ENCODE measurements at places on chromosomes 13 and 19.
A peak's percentile ranks its signal among the peaks of the same experiment; 100 is the strongest.

- no peak for DNase-seq
Measured at GRCh38 chr13:23509781-23510543, 60.2 kb upstream of the TNFRSF19 start.

DNA sequence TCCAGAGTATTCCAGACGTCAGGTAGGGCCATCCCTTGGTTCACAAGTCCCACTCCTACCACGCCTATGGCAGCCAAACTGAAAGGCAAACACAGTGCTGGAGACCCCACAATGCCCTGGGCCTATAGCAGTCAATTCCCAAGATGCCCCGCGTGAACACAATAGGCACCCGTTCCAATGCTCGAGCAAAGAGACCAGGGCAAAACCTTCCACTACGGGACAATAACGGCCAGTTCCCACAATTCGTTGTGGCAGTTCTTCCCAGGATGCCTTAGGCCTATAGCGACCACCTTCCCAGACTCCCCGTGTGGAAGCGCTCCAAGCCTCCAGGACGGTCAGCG is 538 bp downstream of the ZNF428 start:
- peak; percentile 44 for DNase-seq

- peak; percentile 14 for DNase-seq
Measured at GRCh38 chr13:84917252-84917878, 881.9 kb downstream of the SLITRK6 start.

GRCh38 chr19:51959791-51960190 is 26.8 kb downstream of the ZNF350 start:
- no peak for DNase-seq

GRCh38 chr19:5624741-5625278 is 1.9 kb downstream of the SAFB start:
- no peak for DNase-seq

DNA sequence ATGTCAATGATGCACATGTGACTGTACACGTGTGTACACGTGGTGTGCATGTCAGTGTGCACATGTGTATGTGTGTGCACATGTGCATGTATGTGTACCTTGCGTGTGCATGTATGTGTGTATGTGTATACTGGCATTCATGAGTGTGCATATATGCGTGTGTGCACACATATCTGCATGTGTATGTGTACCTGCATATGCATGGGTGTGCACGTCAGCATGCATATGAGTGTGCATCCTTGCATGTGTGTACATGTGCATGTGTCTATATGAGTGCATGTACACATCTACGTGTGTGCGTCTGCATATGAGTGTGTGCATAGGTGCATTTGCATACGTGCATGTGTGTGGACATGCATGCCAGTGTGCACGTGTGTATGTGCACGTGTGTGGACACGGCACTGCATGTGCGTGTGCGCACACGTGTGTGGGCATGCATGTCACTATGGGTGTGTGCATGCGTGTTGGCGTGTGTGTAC is 48.5 kb downstream of the GADD45B start:
- no peak for DNase-seq

DNA sequence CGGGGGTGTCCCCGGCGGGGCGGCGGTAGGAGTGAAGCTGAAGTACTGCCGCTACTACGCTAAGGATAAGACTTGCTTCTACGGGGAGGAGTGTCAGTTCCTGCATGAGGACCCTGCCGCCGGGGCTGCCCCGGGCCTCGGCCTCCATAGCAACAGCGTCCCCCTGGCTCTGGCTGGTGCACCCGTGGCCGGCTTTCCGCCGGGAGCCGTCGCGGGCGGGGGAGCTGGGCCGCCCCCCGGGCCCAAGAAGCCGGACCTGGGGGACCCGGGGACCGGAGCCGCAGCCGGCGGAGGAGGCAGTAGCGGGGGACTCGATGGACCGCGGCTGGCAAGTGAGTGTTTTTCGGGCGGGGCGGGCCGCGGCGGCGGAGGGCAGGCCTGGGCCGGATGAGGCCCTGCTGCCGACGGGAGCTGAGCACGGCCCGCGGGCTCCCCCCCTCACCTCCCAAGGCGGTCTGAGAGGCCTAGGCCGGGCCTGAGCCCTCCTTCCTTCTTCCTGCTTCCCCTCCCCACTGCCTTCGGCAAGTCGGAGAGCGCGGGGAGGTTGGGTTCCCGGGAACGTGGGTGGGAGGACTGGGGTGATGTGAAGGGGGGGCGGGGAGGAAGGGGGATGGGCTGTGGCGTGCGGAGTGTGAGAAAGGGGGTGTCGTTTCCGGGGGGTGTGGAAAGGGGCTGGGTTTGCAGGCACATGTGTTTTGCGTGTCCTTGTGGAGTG is 568 bp downstream of the PAN3 start:
- peak; percentile 83 for DNase-seq

DNA sequence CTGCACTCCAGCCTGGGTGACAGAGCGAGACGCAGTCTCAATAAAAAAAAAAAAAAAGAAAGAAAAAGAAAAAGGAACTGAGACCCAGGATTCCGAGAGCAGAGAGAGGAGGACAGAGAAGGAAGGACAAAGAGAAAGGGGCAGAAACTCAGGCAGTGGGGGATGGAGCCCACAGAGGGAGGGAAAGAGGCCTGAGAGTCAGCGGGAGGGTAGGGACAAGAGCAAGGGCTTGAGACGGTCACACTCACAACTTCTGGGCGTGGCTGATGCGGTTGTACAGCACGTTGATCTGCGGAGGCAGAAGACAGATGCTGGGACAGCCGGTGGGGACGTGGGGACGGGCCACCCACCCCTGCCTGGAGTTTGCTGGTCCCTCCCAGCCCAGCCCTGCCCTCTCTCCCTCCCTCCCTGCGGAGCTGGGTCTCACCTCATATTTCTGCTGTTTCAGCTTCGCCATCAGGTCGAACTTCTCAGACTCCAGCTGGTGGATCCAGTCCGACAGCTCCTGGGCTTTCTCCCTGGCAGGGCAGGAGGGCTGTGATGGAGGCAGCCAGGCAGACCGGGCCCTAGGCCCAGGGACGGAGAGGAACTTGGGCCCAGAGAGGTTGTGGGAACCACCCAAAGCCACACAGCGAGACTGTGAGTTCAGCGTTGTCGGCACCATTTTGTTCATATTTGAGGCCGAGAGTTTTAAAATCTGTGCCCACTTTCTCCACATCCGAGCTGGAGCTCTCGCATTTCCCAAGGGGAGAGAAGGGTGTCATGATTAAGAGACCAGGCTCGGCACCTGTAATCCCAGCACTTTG is 15.2 kb downstream of the TNNT1 start:
- no peak for DNase-seq

DNA sequence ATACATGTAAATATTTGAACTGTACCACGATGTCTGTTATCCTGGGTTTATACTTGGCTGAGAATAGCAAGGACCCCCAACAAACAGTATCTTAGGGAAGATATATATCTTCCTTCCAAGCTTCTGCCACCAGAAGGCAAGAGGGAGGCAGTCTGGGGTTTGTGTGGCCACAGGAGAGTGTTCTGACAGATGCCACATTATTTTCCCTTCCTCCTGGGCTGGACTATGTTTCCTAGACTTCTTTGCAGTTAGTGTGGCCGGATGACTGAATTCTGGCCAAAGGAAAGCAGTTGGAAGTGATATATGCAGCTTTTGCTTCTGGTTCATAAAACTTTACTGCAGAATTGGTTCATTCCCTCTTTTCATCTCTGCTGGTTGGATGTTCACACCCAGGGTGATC is 39.9 kb upstream of the TMTC4 start:
- DNase-seq = no peak

GRCh38 chr13:34335014-34336007 is 517.4 kb downstream of the RFC3 start:
- no peak for DNase-seq

- no peak for DNase-seq
Measured at GRCh38 chr13:92510416-92510815, 716.2 kb upstream of the GPC6 start.

DNA sequence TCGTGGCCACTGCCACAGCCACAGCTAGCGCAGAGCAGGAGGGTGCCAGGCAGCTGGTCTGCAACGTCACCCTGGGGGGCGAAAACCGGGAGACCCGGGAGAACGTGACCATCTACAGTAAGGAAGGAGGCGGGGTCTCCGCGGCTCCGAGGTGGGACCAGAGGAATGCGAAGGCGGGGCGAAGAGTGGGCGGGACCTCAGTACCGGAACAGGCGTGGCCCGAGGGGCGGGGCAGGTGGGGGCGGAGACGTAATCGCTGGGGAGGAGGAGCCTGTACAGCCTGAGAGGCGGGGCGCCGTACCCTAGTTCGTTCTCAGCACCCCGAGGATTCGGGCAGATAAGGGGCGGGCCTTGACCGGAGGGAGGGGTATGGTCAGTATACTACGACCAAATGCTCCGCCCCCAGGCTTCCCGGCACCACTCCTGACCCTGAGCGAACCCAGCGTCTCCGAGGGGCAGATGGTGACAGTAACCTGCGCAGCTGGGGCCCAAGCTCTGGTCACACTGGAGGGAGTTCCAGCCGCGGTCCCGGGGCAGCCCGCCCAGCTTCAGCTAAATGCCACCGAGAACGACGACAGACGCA is 2.5 kb downstream of the ICAM5 start:
- peak; percentile 47 for DNase-seq

DNA sequence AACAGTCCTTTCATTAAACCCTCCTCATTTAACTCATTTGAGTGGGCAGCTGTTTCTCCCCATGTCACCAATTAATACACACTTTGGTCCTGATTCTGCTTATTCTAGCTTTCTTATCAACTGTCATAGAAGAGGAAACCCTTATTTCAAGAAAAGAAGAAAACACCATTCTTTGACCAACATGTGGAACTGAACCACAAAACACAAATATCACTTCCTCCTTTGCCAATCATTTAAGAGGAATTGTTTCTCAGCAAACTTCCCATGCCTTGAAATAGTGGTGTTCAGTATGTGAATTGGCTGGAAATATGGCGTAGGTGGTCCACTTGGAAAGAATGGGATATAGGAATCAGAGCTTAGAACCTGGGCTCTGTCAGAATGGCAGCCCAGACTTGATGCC is 20.4 kb downstream of the MBD3L2B start:
- no peak for DNase-seq

DNA sequence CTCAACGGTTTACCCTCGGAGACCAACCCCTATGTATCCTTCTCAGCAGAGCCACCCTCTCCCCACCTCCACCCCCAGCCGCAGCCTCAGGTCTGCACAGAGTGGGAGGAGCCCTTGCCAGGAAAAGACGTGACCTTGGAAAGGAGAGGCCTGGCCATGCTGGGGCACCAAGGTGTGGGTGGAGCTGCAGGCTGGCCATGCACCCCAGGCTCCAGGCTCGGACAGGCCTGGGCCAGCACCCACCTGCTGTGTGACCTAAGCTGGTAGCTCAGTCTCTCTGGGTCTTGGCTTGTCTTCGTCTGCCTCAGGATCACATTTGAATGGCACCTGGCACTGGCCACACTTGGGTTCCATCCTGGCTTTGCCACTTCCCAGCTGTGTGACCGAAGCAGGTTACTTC is 29.5 kb downstream of the CCDC8 start:
- DNase-seq = no peak

GRCh38 chr13:98452851-98453843 is 123.8 kb downstream of the STK24 start:
- DNase-seq = no peak

DNA sequence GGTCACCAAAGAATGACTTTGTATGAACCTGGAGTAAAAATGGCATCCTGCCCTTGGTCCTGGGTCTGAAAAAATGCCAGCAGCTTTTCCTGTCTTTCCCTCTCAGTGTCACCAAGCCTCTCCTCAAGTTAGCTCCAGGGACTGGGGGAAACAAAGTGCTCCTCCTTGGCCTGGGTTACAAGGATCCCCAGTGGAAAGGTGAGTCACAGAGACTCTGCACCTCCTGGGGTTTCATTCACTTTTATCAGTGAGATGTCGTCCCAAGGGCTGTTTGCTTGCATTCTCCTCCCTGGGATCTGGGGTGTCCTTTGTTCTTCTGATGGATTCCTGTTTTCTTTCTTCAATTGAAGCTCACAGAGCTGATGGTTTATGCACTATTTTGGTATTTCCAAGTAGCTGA is 93.2 kb upstream of the CSNK1A1L start:
- no peak for DNase-seq

DNA sequence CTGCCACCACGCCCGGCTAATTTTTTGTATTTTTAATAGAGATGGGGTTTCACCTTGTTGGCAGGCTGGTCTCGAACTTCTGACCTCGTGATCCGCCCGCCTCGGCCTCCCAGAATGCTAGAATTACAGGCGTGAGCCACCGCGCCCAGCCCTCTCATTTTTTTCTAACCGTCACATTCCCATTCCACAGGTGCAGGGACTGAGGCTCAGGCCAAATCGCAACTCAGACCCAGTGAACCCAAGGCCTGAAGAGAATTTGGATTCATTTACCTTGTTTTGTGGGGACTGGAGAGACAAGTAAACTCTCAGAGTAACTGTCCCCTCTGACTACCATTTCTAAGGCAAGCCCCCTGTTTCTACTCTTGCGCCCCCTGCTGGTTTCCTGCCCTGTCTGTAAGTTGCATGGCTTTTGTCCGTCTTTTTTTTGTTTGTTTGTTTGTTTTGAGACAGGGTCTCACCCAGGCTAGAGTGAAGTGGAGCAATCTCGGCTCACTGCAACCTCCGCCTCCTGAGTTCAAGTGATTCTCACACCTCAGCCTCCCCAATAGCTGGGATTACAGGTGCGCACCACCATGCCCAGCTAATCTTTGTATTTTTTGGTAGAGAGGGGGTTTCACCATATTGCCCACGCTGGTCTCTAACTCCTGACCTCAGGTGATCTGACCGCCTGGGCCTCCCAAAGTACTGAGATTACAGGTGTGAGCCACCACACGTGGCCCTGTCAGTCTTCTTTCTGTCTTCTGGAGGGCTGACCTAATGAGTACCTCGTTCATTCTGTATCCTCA is 2.3 kb upstream of the STRN4 start:
- peak; percentile 43 for DNase-seq

GRCh38 chr19:44696939-44697669 is 1.8 kb upstream of the CEACAM16 start:
- DNase-seq = no peak

GRCh38 chr19:13633109-13633508 is 126.8 kb upstream of the CACNA1A start:
- peak; percentile 78 for DNase-seq

DNA sequence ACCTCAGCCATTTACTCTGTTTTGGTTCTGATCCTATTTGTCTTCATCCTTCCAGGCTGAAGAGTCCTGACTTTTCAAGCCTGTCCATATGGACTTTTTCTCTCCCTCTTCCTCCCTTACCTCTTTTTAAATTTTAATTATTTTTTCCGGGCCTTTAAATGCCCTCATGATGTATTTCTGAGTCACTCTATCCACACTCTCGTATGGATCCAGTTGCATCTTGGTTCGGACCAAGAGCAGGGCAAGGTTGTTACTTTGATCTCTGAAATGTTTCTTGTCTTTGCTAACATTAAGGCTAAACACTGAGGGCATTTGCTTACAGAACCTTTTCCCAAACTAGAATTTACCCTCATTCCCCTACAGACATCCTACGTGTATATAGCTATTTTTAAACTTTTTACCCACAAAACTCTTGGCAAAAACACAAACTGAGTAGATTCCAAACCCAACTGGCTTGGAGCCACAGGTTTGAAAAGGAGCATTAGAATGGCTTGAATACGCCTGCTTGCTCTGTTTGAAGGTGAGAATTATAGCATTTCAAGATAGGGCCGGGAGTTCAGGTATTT is 47.4 kb upstream of the SERPINE3 start:
- DNase-seq = no peak

- no peak for DNase-seq
Measured at GRCh38 chr13:63198071-63198470, 1782.4 kb upstream of the PCDH20 start.

GRCh38 chr13:113146750-113147149 is 11.7 kb upstream of the PROZ start:
- DNase-seq = no peak

- peak; percentile 72 for DNase-seq
Measured at GRCh38 chr13:113044391-113045114, 61.0 kb upstream of the F7 start.

GRCh38 chr19:49896863-49897621 is at the start of gene IL4I1:
TSS of gene IL4I1 (minus strand) at chr19:49896887. CDS start at chr19:49896160, 727 bp downstream.
- no peak for DNase-seq

- DNase-seq = peak; percentile 78
Measured at GRCh38 chr19:2775556-2776430, 7.3 kb downstream of the SGTA start.
